ENCODE measurements at places on chromosomes 3 and 15.

GRCh38 chr3:159322322-159322939, 520.6 kb downstream of the MFSD1 start:
- no peak for DNase-seq

GRCh38 chr3:129025691-129026435, 24.8 kb downstream of the EFCC1 start:
- DNase-seq: no peak

GRCh38 chr3:169232863-169233262, 430.6 kb downstream of the MECOM start:
- DNase-seq: no peak

DNA sequence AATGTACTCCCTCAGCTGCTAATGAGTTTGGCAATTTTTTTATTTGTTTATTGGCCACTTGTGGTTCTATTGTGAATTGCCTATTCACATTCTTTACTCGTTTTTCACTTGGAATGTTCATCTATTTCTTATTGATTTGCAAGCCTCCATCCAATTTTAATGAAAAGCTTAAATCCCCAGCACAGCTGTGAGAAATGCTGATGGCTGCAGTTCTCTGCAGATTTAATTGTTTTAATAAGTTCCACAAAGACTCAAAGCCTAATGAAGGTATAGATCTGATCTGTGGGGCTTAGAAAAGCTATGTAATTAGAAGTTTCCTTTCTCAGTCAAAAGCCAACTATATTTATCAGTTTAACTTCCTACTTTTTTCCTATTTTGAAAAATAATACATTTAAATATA, 41.5 kb downstream of the LYZL4 start:
- no peak for DNase-seq

GRCh38 chr15:37425541-37425940, 325.2 kb upstream of the MEIS2 start:
- no peak for DNase-seq

GRCh38 chr15:37372064-37372463, 271.7 kb upstream of the MEIS2 start:
- DNase-seq: no peak

DNA sequence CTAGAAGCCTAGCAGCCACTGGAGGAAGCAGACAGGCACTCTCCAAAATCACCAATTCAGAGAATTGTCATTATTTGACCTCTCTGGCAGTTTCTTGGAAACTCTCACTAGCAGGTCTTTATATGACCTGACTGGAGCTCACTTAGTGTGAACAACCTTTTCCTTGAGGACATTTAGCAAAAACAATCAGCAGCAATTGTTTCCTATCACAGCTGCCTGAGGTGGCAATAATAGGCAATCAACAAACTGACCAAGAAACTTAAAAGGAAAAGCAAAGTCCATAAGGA, 162.4 kb upstream of the STT3B start:
- no peak for DNase-seq

- no peak for DNase-seq
Measured at GRCh38 chr3:184690192-184690883, 21.5 kb downstream of the MAGEF1 start.

- DNase-seq: no peak
Measured at GRCh38 chr15:67992834-67993233, 61.3 kb upstream of the PIAS1 start.

DNA sequence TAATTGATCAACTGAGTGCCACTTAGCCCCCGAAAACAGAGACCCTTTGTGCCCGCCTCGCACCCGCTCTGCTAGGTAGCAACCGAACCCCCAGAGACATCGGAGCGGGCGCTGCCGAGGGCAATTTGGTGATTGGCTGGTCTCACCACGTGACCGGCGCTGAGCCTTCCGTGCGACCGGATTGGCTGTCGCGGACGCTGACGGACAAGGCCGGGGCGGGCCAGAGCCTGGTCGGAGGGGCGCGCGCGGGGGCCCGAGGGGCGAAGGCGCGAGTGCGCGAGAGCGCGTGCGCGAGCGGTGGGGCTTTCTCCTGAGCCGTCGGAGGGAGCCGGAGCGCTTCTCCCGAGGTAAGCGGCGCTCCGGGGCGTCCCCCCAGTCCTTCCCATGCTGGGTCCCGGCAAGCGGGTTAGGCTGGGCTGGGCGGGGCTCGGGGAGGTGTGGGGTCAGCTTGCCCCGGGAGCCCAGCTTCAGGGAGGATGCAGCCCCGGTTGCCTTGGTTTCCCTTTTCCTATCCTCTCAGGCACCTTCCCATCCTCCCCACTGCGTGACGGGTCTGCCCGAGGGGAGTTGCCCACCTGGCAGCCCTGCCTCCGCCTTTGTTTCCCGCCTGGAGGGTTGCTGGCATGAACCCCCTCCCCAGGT, at the start of gene TMEM108:
TSS of gene TMEM108 (plus strand) at position 303 of the 642 bp plus-strand sequence.
- DNase-seq: no peak

DNA sequence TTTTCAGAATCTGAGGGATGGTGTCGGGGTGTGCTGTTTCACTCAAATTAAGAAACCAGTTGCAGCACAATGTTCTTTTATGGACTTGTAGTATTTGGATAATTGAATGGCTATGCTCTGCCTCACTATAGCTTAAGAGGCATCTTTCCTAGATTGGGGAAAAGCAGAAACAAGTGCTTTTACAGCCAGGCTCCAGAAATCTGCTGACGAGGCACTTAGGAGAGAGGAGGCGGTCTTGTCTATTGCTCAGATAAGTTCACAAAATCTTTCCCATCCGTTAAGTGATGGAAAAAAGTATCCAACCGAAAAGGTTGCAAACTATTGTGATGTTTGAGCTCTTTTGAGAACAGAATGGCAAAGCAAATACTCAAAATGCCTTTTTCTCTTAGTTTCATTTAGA, 336.1 kb upstream of the RARB start:
- no peak for DNase-seq

DNA sequence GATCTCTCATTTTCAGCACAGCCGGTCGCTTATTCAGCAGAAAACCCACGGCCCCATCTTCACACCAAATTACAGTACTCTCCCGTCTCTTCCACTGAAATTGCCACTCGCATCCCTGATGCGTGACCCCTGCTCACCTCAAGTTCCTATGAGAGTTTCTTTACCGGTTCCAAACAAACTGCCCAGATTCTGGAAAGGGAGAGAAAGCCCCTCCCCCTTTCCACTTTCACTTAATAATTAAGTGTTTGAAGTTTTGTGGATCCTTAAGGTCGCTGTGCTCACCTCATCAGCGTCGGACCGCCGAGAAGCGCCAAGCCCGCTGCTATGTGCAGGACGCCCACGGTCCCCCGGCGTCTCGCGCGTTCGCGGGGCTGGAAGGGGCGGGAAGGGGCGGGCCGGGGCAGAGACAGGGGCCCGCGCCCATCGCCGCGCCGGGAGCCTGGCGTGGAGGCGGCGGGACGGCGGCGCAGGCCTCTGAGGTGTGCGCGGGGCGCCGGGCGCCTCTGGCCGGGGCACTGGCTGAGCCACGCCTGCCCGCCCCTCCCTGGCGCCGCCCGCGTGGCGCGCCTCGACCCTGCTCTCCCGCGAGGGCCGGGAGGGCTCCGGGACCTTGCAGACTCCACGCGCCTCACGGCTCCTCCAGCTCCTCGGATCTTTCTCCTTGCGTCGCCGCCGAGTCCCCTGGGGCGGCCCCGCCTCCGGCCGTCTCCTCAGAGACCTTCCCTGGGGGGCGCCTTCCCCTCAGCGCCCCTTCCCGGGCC, at the start of gene GPR156:
TSS of gene GPR156 (minus strand) at position 476 of the 761 bp plus-strand sequence. CDS start 41,124 bp downstream, outside the sequence.
- no peak for DNase-seq

GRCh38 chr15:68201153-68201878, 3.8 kb downstream of the CALML4 start:
- DNase-seq: no peak

DNA sequence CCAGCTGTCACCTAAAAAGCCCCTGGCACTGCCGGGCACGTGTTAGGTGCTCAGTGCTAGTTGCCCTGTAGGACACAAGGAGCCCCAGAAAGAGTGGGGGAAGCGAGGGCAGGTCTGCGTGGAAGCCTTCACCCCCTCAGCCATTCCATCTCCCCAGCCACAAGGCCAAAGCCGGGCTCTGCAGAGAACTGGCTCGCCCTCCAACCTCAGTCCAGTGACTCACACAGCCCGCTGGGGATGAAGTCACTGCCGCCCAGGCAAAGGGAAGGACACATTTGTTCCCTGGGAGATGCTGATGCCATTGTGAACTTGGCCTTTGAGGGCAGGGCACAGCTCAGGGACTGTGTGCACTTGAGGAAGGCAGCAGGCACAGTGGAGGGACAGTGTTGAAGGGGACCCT, 48.1 kb downstream of the IQSEC1 start:
- no peak for DNase-seq

- no peak for DNase-seq
Measured at GRCh38 chr3:45528429-45528828, 66.1 kb upstream of the LIMD1 start.

DNA sequence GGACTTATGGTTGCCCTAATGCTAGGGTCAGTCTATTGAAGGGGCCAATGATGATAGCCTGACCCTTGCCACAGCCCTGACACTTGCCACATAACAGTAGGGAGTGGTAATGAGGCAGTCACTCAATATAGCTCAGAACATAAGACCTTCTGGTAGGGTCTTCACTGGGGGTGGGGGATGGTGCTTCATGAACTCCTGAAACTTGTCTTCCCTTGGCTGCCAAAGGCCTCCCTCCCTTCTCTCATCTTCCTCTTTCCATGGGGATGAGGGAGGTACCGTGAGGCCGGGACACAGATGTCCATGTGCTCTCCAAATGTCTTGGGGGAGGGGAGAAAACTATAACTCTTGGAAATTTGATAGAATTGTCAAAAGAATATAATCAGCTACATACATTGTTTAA, 21.1 kb upstream of the THSD4 start:
- DNase-seq: no peak

DNA sequence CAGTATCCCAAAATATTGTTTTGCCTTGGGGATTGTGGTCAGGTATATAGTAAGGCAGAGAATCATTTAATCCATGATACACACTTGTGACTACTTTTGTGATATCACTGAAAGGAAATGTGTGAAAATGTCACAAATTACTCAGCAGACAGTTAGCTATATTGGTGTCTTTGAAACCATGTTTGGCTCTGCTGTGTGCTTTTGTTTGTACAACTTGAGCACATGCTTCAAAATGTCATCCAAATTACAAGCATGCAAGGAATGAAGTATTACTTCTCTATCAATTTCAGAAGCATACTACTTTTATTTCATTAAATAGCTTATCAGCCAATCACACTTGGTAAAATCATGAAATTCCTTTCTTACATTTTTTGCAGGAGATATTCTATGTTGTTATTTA, 619.0 kb upstream of the AGTR1 start:
- DNase-seq: no peak

GRCh38 chr3:148816427-148816826, 11.2 kb upstream of the CPB1 start:
- DNase-seq: no peak

DNA sequence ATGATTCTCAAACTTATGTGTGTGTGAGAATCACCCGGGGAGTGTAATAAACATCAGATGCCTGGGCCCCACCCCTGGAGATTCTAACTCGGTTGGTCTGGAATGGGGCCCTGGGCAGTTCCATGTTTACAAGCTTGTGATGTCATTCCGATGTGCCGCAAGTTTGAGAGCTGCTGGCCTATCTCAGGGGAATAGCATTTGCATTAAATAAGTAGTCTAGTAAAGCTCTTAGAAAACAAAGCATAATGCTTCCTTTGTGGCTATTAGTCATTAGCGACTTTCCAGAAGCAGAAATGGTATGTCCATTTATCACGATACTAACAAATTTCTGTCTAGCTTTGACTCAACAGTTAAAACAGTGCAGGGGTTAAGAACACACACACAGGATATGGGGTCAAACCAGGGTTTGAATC, 20.9 kb downstream of the PGBD4 start:
- no peak for DNase-seq

DNA sequence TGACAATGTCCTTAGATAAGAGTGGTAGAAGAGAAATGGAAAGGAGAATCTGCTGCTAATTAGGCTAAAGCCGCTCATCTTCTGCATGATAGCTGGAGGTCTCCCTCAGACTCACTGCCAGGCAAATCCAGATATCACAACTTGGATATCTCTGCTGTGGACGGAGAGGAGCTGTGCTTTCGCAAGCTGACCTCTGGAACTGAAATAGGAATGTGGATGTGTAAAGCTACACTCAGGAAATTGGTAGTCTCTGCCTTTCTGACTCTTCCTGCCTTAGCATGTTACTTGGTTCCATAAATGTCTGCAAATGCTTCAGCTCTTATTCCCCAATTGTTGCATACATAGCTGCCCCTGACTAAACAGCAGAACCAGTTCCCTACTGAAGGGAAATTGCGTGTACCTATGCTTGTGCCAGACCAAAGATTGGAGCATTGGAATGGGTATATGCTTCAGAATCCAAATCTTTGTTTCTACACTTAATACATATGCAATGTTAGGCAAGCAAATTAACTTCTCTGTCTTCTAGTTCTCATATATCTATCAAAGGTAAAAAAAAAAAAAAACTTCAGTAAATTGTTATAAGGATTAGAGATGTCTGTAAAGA, 74.7 kb upstream of the ROBO2 start:
- DNase-seq: no peak

- DNase-seq: no peak
Measured at GRCh38 chr15:74144153-74144775, 13.9 kb downstream of the ISLR2 start.

GRCh38 chr3:168395551-168395950, 299.8 kb upstream of the GOLIM4 start:
- DNase-seq: no peak

GRCh38 chr3:123098426-123099330, 31.9 kb downstream of the PDIA5 start:
- no peak for DNase-seq

- DNase-seq: no peak
Measured at GRCh38 chr15:67784856-67785430, 40.4 kb upstream of the SKOR1 start.

DNA sequence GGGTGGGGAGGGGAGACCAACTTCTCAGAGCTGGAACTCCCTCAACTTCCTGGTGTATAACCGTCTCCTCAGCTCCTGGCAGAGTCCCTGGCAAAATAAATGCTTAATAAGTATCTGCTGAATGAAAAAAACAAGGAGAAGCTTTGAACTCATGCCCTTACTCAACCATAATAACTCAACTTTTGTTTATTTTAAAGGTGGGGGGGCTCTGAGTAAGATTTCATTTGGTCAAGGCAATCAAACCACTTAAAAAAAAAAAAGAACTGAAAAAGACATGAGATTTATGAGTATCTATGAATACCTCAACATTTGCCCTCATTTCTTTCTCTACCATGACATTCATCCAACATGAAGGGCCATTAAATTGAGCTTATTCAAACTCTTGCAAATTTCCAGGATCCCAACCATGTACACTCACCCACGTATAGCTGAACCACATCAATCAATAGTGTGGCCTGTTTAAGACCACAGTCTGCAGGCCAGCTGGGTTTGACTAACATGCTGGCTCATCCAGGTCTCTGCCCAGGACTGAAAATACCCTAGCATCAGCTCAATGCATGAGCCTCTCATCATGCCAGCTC, 157.9 kb downstream of the FOXP1 start:
- no peak for DNase-seq

GRCh38 chr15:51335538-51336410, 2.6 kb downstream of the CYP19A1 start:
- DNase-seq: no peak

DNA sequence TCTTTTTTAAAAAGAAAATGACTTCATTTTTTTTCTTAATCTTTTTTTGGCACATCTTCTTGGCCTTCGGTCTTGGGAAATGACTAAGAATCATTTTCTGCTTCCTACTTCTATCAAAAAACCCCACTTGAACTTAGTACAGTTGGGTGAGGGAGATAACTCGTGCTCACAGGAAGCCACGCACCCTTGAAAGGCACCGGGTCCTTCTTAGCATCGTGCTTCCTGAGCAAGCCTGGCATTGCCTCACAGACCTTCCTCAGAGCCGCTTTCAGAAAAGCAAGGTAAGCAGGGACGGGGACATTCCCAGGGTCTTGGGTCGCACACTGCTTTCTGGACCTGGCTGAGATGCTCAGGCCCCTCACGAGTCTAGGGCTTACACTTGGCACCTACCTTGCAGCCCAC, at the start of gene CCR4:
TSS of gene CCR4 (plus strand) at position 235 of the 402 bp plus-strand sequence. CDS start 1,779 bp downstream, outside the sequence.
- no peak for DNase-seq

Measured in GF-D8 (cell line).